Right ventricle myocardium superior (tissue), 1 donor: ENCODE measurements at places on chromosomes 12 and 14. TPM values are rescaled to one million over a fixed set of nuclear protein-coding genes. Genes with fewer than 3 reads are reported as not detected.
A peak's percentile ranks its signal among the peaks of the same experiment; 100 is the strongest.

The GLIPR1L1 gene
- total RNA-seq = not detected

The FOXM1 gene
- 1.5 TPM for total RNA-seq

The PCNX1 gene
- 43.3 TPM for total RNA-seq

The LUM gene
- 34.6 TPM for total RNA-seq

DNA sequence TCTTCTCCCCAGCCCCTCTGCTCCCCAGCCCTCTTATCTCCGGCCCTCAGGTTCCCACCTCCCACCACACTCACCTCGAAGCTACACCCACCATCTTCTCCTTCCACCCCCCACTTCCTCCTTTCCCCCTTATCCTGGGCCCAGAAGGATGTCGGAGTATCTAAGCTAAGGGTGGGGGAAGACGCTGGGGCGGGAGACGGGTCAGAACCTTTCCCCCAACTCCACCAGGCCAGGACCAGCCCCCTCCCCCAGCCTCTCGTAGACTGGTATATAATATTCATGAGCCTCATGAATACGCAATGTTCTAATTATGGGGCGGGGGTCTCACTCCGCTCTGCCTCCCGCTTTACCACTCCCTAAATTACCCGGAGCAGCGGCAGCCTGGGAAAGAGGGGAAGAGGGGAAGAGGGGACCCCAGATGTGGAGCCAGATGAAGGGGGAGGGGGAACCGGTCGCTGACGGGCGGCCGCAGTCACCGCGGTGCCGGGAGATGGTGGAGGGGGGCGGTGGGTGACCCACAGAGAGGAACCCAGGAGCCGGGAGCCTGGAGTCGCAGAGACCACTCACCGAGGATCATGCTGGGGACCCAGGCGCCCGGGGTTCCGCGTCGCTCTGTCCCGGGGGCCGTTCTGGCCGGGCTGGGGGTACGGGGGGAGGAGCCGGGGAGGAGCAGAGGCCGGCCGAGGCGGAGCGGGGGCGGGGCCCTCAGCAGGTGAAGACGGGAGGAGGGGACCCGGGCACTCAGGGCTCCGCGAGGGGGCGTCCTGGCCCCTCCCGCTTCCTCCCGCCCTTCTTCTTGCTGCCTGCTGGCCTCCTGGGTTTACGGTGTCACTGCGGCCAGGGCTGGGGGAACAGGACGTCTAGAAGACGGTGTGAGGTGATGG is 6.4 kb upstream of the ZNF385A start:
- peak; percentile 62 for DNase-seq

DNA sequence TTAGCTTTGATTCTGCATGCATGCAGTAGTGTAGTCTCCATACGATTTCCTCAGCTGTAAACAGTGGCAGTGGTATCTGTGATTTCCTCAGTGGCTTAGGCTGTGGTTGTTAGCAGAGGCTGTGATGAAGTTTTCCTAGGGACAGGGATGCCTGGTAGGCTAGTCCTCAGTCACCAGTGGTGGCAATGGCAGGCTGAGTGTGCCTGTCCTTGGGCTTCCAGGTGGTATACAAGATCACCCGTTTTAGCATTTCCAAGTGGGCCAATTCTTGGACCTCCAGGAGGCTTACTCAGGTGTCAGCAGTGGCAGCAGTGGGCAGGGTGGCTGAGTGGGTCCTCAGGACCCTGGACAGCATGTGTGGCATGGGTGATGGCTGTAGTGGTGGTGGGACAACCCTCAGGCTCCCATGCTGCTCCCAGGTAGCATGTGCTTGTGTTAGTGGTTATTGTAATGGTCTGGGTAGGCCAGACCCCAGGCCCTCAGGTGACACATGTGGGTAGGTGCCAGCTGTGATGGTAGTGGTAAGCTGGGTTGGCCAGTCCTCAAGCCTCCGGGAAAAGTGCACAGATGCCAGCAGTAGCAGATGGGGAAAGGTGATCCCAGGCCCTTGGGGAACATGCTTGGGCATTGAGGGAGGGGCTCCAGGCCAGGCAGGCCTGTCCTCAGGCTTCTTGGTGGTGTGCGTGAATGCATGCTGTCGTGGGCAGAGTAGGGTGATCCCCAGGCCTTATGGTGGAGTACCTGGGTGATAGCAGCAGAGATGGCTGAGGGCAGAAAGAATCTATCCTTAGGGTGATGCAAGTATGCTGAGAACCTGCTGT is 146.5 kb downstream of the PAPOLA start:
- DNase-seq = no peak

DNA sequence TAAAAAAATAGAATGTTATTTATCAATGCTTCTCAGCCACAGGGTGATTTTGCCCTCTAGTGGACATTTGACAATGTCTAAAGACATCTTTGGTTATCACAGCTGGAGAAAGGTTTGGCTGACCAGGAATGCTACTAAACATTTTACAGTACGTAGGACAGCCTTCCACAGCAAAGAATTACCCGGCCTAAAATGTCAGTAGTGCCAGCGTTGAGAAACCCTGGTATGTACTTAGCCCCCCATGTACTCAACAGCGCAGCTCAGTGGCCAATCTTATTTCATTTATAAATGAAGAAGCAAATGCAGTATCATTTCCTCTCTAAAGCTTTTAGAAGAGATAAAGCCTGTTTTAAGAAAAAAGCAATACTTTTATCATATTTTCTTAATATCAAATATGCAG is 5.8 kb downstream of the MARK3 start:
- DNase-seq = no peak

DNA sequence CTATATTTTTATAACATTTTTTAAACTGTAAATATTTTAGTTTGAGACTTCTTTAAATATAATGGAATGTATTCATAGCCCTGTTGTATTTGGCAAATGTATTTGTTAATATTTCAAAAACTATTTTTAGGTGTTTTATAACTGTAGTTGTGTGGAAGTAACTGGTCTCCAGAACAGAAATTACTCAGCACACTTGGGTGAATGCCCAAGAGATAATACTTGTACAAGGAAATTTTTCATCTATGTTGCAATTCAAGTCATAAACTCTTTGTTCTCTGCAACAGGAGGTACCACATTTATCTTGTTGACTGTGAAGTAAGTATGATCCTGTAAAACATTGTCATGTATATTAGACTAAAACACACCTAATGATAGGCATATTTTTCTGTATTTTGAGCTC is 72.8 kb downstream of the SLCO1B3 start:
- no peak for DNase-seq

GRCh38 chr12:129127211-129127610 is 273.9 kb downstream of the GLT1D1 start:
- DNase-seq = no peak

GRCh38 chr12:45944771-45945170 is 45.6 kb downstream of the SCAF11 start:
- DNase-seq = no peak

- DNase-seq = no peak
These were observed 1268.2 kb upstream of the TMEM132C start for GRCh38 chr12:126998747-126999285.

DNA sequence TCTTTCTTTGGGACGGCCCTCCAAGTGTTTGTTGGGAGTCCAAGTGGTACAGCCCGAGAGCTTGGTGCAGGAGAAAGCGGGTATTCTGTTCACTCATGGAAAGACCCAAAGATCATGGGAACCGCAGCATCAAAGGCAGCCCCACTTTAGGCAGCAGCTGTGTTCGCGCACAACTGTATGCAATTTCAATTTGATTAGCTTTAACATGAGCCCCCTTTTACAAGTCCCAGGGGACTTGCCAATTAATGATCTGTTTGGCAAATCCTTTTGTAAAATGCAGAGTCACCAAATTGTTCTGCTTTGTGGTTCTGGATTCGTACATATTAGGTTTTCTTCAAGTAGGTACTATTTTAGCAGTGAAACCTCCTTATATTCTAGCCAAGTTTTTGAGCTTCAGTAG is 217.7 kb downstream of the AACS start:
- no peak for DNase-seq

DNA sequence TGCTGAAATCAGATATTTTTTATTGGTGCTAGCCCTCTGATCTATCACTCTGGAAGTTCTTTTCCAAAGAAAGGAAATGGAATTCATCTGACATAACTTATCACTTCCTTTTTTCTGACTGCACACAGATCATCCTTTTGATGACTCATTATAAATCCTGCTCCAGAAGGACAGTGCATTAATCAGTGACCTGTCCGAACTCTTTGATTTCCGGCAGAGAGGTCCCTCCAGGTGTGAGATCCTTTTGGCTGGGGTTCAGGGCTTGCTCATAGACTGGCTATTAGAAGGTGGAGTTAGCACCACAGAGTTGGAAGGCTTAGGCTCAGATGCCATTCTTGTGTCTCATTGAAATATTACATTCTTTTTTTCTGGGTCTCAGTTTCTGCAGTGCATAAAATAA is 328.2 kb downstream of the ZFP36L1 start:
- DNase-seq = no peak

DNA sequence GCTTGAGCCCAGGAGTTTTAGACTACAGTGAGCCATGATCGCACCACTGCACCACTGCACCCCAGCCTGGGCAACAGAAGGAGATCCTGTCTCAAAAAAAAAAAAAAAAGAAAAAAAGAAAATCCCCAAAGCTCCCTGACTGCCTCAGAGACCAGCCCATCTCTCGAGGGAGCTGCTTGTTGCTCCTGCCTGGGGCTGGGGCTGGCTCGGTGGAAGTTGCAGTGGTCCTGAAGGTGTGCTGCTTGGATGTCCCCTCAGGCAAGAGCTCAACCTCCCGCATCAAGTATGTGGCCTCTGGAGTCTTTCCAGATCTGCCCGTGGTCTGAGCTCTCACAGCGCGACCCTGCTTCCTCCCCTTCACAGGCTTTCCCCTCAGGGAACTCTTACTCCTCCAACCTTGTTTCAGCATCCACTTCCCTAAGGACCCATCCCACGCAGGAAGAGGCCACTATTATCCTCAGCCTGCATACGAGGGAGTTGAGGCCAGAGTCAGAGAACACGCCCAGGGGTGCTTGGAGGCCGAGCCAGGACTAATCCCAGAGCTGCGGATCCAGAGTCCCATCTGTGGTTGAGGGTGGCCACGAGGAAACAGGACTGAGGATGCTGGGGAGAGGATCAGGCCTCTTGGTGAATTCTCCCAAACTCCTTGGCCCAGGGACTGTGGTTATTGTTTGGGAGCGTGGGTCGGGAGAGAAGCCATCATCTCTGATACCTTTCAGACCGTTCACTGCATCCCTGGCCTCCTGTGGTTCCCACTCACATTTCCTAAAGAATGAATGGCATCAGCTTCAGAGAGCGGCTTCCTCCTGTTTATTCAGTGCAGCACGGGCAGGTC is 624.6 kb downstream of the AACS start:
- DNase-seq = no peak

DNA sequence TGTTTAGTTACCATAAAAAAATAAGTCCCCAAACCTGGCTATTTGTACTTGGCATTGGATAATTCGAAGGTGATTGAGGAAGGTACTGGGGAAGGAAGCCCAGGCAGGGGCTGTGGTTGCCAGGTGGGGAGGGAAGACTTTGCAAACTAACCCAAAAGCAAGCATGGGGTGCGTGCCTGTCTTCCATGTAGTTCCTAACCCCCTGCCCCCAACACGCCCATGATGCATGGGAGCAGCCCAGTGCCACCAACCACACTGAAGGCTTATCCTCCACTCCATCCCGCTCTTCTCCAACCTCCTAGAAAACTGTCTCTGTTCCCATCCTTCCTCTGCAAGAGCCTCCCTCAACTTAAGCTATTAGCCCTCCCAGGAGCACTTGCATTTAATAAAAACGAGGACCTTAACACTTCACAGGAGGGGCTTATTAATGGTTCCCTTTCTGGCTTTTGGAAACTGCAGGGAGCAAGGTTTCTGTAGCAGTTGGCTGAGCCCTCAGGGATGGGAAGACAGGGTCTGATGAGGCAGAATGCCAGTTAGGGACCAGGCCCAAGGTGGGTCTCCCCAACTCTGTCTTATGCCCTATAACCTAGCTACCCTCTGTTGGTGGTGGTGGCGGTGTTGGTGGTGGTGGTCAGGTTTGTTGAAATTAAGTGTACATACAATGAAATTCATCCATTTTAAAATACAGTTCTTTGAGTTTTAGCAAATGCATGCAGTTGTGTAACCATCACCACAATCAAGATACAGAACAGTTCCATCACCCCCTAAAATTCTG is 96.0 kb downstream of the ZFP36L1 start:
- no peak for DNase-seq

DNA sequence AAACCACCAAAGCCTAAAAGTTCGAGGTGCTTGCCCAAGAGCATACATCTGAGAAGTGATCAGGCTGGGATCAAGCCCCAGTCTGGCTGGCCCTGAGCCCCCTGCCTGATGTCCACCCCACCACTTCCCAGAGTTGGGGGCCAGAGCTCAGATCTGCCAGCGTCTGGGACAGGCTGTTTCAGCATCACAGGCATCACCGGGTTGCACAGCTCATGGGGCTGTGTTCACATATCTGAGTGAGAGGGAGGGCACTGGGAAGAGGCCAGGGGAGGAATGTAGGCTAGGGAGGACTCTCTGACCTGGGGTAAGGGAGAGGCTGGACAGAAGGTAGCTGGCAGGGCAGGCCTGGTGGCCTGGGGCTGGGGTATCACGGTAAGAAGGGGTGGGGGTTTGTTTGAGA is 6.0 kb downstream of the TGM1 start:
- DNase-seq = no peak

DNA sequence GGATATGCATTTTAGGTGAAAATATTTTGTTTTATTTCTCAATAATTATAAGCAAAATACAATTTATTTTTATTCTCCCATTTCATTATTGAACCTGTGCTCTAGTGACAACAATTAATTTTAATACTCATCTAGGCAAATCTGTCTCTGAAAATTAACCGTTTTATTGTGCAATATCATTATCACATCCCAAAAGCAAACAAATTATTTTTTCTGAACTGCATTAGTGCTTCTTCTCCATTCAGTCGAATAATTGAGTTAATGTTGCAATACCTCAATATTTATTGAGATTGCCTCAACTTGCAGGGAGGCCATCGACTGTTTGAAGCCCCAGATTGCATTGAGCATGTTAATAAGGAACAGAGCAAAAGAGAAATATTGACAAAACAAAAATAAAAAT is 303.2 kb upstream of the LRFN5 start:
- DNase-seq = no peak

GRCh38 chr12:46147144-46147543 is 121.7 kb downstream of the SLC38A1 start:
- DNase-seq = no peak

DNA sequence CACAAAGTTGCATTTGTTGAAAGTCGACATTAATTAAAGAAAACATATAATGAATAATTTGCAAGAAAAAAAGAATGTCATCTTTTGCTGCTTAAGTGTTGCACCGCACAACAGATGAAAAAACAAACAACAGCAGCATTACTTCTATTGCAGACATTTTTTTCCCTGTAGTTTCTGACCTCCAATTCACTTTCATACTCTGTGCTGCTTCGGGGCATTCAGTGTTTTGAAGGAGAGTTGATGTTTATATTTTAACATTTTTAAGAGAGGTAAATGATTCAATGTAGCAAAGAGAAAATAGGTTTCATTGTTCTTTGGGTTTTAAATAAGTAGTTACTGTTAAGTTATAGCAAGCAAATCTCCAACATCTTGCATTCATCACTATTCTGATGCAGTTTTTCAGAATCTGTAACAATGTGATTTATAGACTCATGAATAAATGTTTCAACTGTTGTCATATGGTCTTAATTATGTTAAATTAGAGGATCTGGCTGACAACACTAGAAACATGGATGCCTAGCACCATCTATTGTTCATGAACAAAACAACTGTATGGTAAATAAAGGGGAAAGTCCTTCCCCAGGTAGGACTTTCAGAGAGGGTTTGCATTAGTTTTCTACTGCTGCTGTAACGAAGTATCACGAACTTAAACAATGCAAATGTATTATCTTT is 168.1 kb downstream of the BCAT1 start:
- no peak for DNase-seq

GRCh38 chr12:53561590-53561953 is 54.3 kb upstream of the NPFF start:
- no peak for DNase-seq
